ENCODE measurements at places on chromosomes 2 and 18.

GRCh38 chr2:131104487-131105155 lies 515 bp upstream of the PLEKHB2 start:
- no peak for DNase-seq

DNA sequence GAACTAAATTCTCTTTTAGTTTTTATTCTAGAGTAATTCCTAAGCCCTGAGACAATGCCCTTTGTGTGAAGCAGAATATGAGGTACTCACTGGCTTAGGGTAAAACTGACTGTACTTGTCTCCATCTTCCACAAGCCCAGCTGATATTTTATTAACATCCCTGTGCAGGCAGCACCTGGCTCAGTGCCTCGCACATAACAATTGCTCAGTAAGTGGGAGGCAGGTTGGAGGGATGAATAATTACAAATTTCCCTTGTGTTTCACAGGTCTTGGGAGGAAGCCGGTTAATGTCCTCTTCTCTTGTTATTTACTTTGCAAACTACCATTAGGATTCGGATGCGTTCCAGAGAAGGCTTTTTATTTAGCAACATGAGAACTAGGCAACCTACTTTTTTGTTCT lies 249.8 kb upstream of the FSHR start:
- no peak for DNase-seq

DNA sequence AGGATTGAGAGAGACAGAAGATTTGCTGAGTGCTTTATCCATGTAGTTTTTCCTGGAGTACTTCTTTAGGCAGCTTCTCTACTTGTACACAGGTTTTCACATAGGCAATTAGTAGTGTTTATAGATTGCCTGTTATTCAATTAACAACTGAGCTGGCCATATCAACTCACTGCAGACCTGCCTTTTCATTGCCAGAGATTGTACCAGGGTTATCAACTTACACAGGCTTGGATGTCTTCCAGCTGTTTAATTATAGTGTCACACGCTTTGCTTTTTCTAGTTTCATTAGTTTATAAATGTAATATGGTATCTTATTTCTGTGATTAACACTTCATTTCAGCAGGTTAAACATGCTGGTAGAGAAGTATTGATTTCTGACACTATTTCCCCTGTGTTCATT lies 125.9 kb downstream of the GPD2 start:
- no peak for DNase-seq

- DNase-seq: peak; percentile 18
Measured at GRCh38 chr2:169069341-169069740, at the start of gene DHRS9. DHRS9 (plus strand) TSS chr2:169069563; CDS start chr2:169081582, 12,019 bp downstream.

GRCh38 chr2:101205521-101206479 lies 46.9 kb upstream of the CNOT11 start:
- peak; percentile 81 for DNase-seq

- no peak for DNase-seq
Measured at GRCh38 chr18:78138983-78139496, 840.6 kb upstream of the SALL3 start.

DNA sequence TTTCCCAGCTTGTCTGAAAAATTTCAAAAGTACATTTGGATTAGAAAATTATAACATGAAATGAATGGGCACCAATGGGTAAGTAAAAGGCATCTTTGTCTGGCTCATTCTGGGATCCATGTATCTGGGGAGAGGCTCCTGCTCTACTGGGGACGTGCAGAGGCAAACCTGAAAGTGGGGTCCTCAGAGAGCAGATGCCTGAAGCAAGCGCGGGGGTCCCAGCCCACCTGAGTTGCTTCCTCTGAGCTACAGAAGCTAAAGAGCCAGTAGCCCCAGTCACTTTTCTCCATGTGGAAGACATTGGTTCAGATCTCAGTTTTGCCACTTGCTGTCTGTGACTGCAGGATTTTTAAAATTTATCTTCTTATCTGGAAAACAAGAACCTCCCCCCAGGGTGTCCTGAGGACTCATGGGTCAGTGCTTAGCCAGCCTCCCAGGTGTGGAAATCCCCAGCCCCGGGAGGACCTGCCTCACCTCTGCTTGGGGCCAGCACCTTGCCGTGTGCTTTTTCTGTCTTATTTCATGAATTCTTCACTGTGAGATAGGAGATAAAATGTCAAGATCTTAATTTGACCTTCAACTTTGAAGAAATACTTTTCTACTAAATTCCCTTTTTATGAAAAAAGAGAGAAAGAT lies 25.1 kb upstream of the ODC1 start:
- no peak for DNase-seq

DNA sequence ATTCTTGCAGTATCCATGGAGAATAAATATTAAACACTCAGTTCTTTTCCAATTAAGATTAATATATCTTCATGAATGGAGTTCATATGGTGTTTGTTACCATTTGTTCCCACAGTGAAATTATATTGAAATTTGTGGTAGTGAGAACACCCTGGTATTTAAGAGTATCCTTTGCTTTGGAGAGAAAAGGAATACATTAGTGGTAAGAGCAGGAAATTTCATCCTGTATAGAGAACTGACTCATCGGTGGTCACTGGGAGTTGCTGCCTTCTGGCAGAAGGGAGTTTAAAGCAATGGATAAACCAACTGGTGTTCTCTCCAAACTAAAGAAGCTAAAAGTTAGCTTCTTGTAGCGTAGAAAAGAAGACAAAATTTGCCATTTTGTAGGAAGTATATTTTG lies 107.3 kb downstream of the MYO1B start:
- DNase-seq: peak; percentile 82

DNA sequence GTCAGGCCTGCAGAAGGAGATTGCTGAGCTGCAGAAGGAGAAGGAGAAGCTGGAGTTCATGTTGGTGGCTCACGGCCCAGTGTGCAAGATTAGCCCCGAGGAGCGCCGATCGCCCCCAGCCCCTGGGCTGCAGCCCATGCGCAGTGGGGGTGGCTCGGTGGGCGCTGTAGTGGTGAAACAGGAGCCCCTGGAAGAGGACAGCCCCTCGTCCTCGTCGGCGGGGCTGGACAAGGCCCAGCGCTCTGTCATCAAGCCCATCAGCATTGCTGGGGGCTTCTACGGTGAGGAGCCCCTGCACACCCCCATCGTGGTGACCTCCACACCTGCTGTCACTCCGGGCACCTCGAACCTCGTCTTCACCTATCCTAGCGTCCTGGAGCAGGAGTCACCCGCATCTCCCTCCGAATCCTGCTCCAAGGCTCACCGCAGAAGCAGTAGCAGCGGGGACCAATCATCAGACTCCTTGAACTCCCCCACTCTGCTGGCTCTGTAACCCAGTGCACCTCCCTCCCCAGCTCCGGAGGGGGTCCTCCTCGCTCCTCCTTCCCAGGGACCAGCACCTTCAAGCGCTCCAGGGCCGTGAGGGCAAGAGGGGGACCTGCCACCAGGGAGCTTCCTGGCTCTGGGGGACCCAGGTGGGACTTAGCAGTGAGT lies 19.4 kb downstream of the FOSL2 start:
- DNase-seq: no peak

DNA sequence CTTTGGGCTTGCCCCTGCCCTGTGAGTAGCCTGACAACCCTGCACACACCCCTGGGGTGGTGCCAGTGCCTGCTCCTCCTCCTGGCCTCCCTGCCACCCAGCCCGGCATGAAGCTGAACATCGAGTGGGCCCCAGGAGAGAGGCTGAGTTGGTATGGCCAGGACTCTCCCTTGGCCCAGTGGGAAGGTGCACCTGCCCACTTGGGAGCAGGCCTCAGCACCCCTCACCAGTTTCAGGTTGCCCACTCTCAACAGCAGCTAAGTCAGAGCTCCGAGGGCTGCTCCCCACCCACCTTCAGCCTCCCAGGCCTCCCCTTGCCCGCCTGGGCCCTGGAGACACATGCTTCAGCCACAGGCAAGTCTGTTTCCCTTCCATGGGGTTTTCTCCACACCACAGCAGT lies 203.1 kb downstream of the KLHL29 start:
- no peak for DNase-seq

GRCh38 chr2:3279236-3279960 lies 98.2 kb downstream of the EIPR1 start:
- DNase-seq: no peak

DNA sequence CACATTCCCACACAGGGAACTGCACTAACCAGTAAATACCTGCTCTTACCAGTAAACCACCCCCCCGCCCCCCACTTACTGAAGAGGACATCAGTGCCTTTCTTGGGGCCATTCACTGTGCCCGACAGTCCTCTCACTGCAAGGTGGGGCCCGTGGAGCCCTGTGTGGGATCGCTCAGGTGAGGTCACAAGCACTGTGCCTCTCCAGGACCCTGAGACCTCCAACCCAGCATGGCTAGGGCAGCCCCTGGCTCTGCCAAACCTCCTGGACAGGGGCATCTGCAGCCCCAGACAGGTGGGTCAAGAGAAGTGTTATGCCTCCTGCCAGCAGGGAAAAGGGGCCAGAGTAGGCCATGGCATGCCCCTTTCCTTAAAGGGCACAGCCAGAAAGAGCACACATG lies 6.7 kb upstream of the NEURL3 start:
- no peak for DNase-seq

DNA sequence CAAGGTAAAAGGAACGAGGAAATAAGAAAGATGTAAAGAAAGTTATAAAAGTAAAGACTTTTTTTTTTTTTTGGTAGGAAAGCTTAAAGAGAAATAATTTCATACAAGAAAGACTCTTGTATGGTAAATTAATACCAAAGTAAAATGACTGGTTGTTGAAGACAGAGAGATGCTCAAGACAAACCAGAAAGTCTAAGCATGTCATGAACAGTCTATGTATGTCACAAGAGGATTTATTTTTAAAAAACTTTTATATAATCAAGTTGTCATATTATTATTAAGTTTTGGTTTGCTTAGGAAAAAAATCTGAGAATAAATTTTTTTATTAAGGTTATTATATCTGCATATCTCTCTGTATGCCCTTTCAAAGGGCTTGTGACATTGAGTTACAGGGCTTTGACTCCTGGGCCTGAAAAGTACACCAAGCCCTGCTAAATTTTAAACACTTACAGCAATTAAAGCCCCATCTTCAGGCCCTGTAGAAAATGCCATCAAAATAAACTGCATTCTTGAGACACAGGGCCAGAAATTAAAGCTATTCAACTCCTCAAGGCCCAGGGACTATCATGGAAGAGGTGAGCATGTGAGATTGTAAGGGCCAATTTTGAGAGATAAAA lies 10.9 kb upstream of the SGPP2 start:
- DNase-seq: no peak

DNA sequence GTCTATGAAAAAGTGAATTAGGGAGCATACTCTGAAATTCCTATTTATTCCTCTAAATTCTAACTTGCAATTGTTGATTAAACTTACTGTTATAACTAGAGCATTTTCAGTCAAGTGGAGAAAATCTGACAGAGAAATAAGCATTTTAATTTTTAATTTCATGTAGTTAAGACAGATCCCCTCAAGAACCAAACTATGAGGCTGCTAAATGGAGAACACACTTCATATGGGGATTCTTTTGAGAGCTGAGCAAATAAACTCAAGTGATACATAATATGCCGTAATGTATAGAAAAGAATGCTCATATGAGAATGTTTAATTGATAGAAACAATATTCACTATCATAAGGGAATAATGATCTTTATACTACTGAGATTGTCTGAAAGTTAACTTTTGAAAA lies 340.8 kb downstream of the ERBB4 start:
- DNase-seq: no peak

- no peak for DNase-seq
Measured at GRCh38 chr2:47660168-47660567, 122.8 kb upstream of the MSH6 start.

- no peak for DNase-seq
Measured at GRCh38 chr2:37654932-37655841, 16.3 kb downstream of the CDC42EP3 start.
